Cerebellar nuclear complex (tissue), 1 donor: ENCODE measurements at places on chromosomes 4 and X.

DNA sequence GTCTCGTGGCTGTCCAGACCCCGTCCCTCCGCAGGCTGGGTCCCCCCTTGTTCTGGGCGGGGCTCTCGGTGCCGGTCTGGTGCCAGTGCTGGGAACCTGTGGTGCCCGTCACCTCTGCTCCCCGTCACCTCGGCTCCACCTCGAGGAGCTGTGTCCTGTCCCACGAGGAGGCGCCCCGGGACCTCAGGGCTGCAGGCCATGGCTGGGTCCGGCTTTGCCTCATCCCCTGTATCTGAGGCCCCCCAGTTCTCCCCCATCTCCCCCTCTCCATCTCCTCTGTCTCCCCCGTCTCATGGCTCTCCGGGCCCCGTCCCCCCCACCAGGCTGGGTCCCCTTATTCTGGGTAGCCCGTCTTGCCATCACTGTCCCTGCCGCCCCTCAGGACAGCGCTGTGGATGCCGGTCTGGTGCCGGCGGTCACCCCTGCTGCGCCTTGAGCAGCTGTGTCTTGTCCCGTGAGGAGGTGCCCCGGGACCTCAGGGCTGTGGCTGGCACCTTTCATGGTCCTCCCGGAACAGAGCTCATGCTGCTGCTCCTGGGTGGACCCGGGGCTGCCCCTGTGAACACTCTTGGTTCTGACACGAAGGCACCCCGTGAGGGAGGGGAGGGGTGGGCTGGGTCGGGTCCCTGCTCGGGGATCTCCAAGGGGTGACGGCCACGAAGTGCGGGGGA, 13.4 kb upstream of the GTPBP6 start:
- DNase-seq: no peak

GRCh38 chr4:39365360-39365759, 802 bp downstream of the RFC1 start:
- no peak for DNase-seq

DNA sequence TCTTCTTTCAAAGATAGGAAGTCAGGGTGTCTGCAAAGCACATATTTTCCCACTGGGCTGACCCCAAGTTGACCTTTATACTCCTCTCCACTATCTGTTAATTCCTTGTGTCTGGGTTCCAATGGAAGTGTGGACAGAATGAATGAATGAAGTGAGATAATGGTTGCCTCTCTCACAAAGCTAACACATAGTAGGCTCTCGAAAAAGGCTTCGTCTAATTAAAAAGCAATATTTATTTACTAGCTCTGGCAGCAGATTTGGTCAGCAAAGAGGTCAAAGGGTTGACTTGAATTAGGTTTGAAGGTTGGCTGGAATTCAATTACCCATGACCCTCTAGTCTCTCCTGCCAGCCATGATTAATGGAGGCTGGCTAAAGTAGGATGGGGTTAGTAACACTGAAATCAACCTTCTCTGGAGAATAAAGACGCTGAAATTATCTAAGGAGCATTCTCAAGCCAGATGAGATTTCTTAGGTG, 280.3 kb upstream of the KLF3 start:
- DNase-seq: no peak

- DNase-seq: no peak
Observed at GRCh38 chr4:140326395-140326993, 47.0 kb upstream of the SCOC start.

DNA sequence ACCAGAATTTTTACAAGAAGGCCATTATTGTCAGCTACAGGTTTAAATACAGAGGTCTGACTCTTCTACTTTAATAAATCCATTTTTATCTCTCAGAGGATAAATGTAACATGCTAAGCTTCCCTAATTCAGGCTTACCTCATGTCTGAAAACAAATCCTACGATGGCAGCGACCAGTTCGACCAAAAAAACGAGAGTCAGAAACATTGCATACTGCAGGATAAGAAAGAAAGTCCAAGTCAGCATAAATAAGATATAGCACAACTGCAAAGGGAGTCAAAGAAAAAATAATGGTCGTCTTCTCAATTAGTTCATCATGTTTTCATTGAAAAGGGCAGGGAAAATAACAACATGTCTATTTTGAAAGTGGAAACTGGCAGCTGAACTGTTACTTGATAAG, 1.6 kb downstream of the TSPAN6 start:
- DNase-seq: no peak

DNA sequence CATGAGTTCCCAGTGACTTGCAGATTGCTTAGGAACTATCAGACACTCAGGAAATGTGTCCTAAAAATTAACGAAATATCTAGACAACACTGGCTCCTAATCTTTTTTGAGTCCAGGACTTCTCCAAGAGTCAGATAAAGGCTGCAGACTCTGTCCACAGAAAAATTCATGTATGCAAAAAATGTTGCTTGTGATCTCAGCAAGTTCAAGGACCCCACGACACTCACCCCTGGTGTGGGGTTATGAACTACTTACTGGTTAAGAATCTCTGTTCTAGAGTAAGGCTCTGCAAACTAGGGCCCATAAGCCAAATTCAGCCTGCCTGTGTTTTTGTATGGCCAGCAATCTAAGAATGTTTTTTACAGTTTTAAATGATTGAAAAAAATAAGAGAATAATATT, 93.2 kb downstream of the MBNL3 start:
- no peak for DNase-seq

DNA sequence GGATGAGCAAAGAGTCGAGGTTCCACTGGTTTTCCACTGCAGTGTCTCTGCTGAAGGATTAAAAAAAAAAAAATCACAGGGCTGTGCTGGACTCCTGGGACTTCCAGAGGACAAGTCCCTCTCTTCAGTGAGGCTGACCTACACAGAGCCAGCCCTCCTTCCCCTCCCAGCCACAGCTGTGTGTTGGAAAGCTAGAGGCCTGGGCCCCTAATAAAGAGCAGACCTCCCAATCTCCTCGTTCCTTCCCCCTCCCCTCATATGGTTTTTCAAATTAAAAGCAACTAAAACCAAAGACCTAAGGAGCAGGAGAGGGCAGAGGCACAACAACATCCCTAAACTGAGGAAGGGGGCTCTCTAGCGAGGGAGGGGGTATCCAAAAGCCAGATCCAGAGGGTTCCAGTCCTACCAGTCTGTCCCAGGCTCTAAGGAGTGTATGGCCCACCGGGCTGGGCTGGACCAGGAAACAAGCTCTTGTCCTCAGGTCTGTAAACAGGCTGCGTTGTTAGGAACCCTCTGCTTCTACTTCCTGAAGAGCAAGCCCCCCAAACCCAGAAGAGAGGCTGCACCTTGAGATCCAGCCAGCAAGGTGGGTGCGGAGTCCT, 4.0 kb upstream of the PDGFRA start:
- no peak for DNase-seq

DNA sequence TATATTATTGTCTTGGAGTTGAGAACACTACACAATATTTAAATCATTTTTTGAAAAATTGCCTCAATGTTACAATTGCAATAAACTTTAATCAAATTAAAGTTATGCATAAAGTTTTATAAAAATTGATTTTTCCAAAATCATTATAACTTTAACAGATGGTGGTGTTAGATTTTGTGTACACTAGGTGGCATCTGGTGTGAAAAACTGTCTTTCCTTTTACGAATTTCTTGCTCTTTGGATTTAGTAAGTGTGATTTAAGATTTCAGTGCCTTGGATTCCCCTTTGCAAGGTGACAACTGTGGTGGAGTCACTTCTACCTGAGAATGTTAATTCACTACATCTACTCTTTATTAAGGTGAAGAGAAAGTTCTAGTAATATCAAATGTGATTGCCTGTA, 91.6 kb downstream of the AREG start:
- no peak for DNase-seq

DNA sequence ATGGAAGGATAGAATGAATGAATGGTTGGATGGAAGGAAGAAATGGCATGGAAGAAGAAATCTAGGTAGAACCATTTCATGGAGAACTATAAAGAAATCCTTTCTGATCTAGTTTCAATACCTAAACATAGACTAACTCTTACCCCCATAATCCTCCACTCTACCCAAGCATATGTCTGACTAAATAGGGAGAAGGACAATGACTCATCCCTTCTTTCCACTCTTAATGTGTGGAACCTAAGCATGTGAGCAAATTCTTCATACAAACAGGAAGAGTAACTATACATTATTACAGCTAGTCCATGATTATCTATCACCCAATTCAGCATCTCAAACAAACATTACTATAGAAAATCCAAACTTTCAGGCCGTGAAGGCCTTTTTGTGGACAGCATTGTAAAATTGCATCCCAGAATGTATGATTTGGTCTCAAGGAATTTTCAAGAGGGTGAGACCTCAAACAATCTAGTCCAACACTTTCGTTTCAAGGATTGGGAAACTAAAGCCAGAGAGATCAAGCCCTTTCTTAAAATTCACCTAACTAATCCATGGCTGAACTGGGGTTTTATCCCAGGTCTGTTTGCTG, 11.2 kb downstream of the C1QTNF7 start:
- DNase-seq: no peak

DNA sequence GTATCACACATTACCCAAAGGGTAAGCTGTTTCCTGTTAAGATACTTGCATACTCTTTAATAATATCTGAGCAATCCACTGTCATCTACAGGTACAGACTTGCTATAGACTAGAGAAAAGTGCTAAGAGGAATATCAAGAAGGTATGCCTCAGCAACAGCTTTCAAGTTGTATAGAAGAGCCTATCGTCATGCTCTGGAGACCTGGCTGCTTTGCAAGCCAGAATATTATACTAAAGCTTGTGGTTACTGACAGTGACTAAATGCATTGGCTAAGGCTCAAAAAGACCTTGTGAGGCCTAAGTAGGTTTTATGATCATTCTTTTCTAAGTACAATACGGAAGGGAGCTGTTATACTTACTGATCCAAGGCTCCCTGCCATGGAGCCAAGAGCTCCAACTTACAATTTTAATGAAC, 11.3 kb downstream of the LAMP2 start:
- DNase-seq: no peak

- DNase-seq: no peak
Observed at GRCh38 chrX:2823795-2824386, 4.8 kb upstream of the GYG2 start.
